ENCODE measurements at places on chromosomes 12 and 14.
A peak's percentile ranks its signal among the peaks of the same experiment; 100 is the strongest.

DNA sequence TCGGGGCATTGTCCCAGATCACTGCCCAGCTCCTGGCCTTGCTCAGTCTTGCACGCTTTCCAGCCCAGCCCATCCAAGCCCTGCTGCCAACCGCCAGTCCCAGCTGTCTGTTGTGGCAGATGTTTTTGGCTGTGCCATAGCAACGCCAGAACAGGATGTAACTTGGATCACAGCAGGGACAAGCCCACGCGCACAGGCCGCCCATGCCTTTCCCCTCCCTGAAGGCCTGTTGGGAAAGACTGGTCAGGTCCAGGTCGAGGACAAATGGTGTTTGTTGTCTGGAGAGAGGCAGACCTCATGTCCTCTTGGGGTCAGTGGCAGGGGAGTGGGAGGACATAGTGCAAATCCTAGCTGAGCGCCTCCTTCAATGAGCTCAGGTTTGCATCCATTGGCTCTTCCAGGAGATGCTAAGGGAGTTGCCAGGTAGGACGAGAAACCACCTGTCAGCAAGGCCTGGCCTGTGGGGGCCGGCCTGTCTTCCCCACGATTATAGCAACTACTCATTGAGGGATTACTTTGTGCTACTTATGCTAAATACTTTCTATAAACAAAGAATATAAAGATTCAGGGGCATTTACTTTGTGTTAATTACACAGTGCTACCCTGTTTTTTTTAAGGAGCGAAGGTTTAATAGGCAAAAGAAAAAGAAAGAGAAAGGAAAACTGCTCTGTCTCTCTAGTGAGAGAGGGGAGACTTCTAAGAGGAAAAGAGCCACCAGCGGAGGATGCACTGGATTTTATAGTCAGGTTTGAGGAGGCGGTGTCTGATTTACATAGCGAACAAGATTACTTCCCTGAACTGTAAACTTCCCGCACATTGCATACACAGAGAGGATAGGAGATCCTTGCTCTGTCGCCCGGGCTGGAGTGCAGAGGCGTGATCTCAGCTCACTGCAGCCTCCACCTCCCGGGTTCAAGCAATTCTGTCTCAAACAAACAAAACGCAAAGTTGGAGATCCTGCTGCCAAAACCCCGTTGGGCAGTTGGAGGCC, 42.8 kb upstream of the CORO1C start:
- DNase-seq, result no peak

DNA sequence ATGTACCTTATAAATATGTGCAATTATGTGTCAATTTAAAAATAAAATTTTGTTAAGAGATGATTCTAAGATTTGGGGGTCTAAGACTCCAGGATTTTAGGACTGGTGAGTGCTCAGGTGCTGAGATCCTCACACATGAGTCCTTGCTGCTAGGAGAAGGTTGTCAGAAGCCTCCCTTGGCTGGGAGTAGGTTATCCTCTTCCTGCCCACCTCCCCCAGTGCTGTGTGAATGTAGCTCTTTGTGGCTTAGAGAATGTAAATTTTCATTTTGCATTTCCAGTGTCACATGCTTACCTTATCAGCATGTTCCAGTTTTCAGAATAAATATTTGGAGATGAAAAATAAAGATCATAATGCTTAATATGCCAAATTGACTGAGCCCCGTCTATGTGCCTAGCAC, 114.2 kb upstream of the MDM1 start:
- no peak for DNase-seq

GRCh38 chr14:103695296-103696069, 19.8 kb downstream of the XRCC3 start:
- no peak for DNase-seq

GRCh38 chr12:6383572-6384498, at the start of gene LTBR:
LTBR (plus strand) TSS chr12:6384162; CDS start chr12:6384359, 197 bp downstream.
- no peak for DNase-seq

DNA sequence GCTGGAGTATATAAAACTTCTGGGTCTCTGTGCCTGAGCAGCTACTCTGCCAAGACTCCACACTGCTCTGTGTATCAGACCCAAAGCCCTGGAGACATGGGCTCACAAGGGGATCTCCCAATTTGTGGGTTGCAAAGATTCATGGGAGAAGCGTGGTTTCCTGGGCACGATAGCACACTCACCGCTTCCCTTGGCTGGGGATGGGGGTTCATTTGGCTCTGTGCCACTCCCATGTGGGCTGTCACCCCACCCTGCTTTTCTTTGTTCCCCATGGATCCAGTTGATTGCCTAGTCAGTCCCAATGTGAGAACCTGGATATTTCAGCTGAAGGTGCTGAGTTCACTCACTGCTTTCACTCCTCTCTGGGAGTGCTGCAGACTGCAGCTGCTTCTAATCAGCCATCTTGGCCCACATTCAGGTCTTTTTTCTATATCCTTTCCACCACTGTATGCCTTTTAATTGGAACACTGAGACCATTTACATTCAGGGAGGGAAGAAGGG, 40.0 kb upstream of the PCNX4 start:
- DNase-seq, result no peak

- no peak for DNase-seq
These were observed 269.9 kb upstream of the SFSWAP start for GRCh38 chr12:131441060-131441396.

DNA sequence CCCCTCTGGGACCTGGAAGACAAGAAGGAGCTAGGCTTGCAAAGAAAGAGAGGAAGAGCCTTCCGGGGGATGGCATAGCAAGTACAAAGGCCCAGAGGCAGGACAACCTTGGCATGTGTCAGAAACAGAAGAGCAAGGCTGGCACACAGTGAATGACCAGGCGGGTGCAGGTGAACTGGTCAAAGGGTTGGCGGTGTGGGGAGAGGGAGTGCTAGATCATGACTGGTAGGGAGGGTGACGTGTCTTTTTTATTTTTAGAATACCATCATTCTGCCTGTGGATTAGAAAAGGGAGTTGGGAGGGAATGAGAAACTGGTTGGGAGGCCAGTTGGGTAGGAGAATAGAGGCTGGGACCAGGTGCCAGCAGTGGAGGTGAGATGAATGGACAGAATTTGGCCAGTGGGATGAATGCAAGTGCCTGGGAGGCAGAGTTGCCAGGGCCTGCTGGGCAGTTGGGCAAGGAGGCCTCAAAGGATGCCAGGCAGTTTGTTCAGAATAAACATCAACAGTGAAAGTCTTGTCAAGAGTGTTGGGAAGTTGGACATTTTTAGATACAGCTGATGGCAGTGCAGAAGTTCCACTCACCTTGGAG, 168.3 kb downstream of the CACNA1C start:
- no peak for DNase-seq

DNA sequence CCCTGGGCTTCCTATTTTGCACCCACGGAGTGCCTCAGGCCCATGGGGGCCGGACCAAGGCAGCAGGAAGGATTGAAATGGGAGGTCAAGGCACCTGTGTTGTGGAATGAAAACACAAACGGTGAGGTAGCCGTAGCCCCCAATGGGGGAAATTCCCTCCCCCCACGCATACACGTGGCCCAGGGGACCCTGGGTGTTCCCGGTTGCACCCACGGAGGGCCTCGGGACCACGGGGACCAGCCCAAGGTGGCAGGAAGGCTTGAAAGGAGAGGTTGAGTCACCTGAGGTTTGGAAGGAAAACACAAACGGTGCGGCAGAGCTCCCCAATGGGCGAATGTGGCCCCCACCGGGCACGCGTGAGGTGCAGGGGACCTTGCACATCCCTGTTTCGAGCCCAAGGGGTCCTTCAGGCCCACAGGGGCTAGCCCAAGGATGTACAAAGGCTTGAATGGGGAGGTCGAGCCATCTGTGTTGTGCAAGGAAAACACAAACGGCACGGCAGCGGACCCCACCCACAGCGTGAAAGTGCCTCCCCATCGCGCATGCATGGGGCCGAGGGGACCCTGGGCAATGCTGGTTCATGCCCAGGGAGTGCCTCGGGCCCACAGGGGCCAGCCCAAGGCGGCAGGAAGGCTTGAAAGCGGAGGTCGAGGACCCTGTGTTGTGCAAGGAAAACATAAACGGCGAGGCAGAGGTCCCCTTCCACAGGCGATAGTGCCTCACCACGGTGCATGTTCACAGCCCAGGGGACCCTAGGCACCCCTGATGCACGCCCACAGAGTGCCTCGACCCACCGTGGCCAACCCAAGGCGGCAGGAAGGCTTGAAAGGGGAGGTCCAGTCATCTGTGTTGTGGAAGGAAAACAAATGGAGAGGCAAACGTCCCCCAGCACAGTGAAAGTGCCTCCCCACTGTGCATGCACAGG, 376.7 kb downstream of the ALG10 start:
- no peak for DNase-seq

DNA sequence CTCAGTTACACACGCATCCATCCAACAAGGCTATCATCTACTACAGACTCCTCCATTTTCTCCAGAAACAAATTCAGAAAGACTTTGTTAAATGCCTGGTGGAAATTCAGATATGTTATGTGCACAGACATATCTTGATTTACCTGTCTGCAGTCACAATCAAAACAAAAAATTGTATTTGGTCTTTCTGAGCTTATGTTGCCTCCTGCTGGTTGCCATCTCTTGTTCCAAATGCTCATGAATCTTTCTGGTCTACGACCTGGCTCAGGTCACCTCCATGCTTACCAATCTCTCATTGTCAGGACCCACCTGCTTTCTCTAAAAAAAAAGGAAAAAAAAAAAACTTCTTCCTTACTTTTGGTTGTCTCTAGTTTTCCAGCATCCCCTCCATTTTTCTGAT, 169.2 kb upstream of the PLXNC1 start:
- DNase-seq, result peak; percentile 13

GRCh38 chr12:2693244-2693860, 101.4 kb upstream of the FKBP4 start:
- no peak for DNase-seq

DNA sequence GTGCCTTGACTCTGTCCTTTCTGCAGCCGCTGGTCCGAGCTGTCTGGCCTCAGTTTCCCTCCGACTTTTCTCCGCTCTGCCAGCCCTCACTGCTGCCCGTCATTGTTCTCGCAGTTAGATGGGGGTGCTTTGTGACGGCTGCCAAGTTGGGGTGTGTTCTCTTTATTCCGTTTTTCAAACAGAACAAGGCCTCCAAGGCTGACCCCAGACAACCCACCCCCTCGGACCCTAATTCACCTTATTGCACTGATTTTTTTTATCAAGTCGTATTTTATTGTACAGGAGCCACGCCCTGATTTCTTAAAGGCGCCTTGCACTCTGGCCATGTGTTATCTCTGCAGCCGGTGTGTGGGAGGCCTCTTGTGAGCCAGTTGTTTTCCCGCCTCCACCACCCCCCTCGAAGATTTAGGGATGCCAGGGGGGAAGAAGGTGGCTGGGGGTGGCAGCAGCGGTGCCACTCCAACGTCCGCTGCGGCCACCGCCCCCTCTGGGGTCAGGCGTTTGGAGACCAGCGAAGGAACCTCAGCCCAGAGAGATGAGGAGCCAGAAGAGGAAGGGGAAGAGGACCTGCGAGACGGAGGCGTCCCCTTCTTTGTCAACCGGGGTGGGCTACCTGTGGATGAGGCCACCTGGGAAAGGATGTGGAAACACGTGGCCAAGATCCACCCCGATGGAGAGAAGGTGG, 1.3 kb downstream of the VASH1 start:
- no peak for DNase-seq
